Right atrium auricular region (tissue), 2 donors: ENCODE measurements at places on chromosomes 1 and 21.

- H3K36me3 ChIP-seq: no peaks in the 10 kb centered on the region
- no peak overlapping the region for H3K4me3 ChIP-seq
- H3K4me1 ChIP-seq: peaks cover 10% of the 10 kb centered on the region
Observed at GRCh38 chr1:157096881-157097280, 2.7 kb downstream of the ETV3L start.

DNA sequence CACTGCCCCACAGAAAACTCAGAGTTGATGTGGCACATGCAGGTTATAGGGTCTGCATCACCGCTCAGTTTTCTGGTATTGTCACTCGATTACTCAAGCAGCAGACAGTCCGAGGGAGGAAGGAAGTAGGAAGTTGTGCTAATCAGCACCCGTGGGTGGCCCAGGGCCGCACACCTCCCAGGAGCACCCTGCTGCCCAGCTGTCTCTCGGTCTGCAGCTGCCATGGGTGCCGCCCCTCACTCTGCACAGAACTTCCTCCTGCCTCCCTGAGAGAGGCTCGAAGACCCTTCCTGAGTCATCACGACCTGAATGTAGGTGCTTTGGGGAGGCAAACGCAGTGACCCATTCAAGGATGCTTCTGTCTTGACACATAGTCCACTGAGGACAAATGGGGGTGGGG is 4.2 kb upstream of the TFF3 start:
- no peak overlapping the region for H3K4me3 ChIP-seq
- H3K4me1 ChIP-seq: no peaks in the 10 kb centered on the region
- H3K27ac ChIP-seq: no peak overlapping the region
- no peaks in the 10 kb centered on the region for H3K27me3 ChIP-seq

DNA sequence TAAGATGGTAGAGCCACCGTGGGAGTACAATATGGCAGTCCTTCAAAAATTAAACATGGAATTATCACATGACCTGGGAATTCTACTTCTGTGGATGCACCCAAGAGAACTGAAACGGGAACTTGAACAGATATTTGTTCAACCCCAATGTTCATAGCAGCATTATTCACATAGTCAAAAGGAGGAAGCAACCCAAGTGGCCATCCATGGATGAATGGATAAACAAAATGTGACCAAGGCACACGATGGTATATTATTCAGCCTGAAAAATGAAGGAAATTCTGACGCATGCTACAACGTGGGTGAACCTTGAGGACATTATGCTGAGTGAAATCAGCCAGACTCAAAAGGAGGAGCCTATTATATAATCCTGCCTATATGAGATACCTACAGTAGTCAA is 22.8 kb upstream of the LAPTM5 start:
- no peak overlapping the region for H3K4me3 ChIP-seq
- no peak overlapping the region for H3K27ac ChIP-seq
- no peaks in the 10 kb centered on the region for H3K4me1 ChIP-seq
- no peak for DNase-seq
- no peaks in the 10 kb centered on the region for H3K27me3 ChIP-seq

GRCh38 chr1:23108918-23109533 is 59.6 kb downstream of the LUZP1 start:
- H3K4me3 ChIP-seq: no peak overlapping the region
- peaks cover 30% of the 10 kb centered on the region for H3K4me1 ChIP-seq
- DNase-seq: no peak

- peaks cover 58% of the 10 kb centered on the region for H3K36me3 ChIP-seq
- no peak overlapping the region for H3K27ac ChIP-seq
- DNase-seq: no peak
- H3K4me1 ChIP-seq: no peaks in the 10 kb centered on the region
- H3K4me3 ChIP-seq: no peak overlapping the region
- H3K27me3 ChIP-seq: no peaks in the 10 kb centered on the region
Observed at GRCh38 chr21:43676391-43676790, 17.0 kb downstream of the RRP1B start.

- DNase-seq: no peak
- H3K27ac ChIP-seq: no peak overlapping the region
- H3K4me3 ChIP-seq: no peak overlapping the region
- H3K36me3 ChIP-seq: no peaks in the 10 kb centered on the region
- no peaks in the 10 kb centered on the region for H3K4me1 ChIP-seq
Observed at GRCh38 chr1:6581561-6582305, 1.9 kb downstream of the ZBTB48 start.

GRCh38 chr1:66571789-66572188 is 37.8 kb downstream of the SGIP1 start:
- no peak overlapping the region for H3K27ac ChIP-seq
- no peak for DNase-seq
- no peak overlapping the region for H3K4me3 ChIP-seq
- H3K27me3 ChIP-seq: no peaks in the 10 kb centered on the region
